ENCODE measurements at places on chromosomes 4 and X.

DNA sequence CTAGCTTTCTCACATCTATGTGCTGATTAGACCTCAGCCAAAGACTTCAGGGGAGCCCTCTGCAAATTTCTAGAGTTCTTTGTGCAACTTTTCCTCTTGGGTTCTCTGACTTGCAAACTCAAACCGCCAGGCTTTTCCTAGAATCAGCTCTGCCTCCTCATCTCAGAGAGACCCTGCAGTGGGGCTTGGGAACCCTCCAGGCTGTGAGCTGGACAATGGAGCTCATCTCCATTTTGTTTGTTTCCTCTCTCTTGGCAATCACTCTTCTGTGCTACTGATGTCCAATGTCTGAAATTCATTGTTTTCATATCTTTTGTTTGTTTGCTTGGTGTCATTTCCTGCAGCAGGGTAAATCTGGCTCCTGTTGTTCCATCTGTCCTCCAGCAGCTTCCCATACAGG lies 33.0 kb downstream of the GYPB start:
- DNase-seq: no peak

- DNase-seq: no peak
Measured at GRCh38 chrX:84216881-84217280, 28.9 kb upstream of the RPS6KA6 start.

DNA sequence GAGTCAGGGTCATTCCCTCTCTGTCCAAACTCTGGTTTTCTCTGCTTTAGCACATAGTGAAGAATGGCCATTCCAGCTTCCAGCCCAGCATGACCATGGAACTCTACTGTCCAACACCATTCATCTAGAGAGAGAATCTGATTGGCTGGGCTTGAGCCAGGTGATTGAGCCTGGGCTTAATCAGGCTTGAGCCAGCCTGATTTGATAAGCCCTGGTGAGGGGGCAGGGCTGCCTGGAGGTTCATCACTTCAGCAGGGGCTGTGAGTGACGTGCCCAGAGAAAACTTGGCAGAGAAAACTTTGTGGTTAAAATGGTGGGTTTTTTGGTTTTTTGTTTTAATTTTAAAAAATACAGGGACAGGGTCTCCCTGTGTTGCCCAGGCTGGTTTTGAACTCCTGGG lies 62.5 kb downstream of the KIAA0232 start:
- no peak for DNase-seq

GRCh38 chr4:8306511-8307021 lies 37.0 kb downstream of the HTRA3 start:
- DNase-seq: no peak

GRCh38 chr4:19135895-19136633 lies 1114.5 kb upstream of the LCORL start:
- no peak for DNase-seq

- DNase-seq: no peak
Measured at GRCh38 chr4:155026715-155027114, 181.7 kb upstream of the NPY2R start.

- DNase-seq: no peak
Measured at GRCh38 chrX:152640034-152640818, 2.5 kb downstream of the GABRQ start.

Measured in GM04503 (cell line).